Stimulated activated CD8-positive, alpha-beta memory T cell treated with anti-CD3 and anti-CD28 coated beads, Interleukin-15, amount 100 ng/mL, for 24 hours (primary cell): ENCODE measurements at places on chromosomes 7 and 10.

GRCh38 chr7:120360918-120361317, 87.9 kb downstream of the KCND2 start:
- no peak for DNase-seq

- no peak for DNase-seq
These were observed 56.4 kb downstream of the TLL2 start for GRCh38 chr10:96457341-96457740.

- no peak for DNase-seq
These were observed 377.4 kb upstream of the PODXL start for GRCh38 chr7:131933751-131934289.

DNA sequence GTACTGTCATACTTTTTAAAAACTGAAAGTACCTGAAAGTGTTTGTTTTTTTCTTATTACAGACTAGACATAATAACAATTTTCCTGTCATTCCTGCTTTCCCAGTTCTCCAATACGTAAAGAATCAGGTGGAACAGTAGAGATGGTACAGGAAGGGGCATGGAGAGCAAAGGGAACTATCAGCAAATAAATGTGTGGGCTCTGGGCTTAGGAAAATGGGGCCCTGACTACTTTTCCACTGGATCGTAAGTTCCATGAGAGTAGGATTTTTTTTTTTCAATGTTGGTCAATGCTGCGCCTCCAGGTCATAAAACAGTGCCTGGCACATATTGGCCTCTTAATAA, 15.2 kb upstream of the FAS start:
- no peak for DNase-seq

- no peak for DNase-seq
These were observed 384.0 kb downstream of the RPS24 start for GRCh38 chr10:78417425-78418370.
